ENCODE measurements at places on chromosomes 5 and 9.

DNA sequence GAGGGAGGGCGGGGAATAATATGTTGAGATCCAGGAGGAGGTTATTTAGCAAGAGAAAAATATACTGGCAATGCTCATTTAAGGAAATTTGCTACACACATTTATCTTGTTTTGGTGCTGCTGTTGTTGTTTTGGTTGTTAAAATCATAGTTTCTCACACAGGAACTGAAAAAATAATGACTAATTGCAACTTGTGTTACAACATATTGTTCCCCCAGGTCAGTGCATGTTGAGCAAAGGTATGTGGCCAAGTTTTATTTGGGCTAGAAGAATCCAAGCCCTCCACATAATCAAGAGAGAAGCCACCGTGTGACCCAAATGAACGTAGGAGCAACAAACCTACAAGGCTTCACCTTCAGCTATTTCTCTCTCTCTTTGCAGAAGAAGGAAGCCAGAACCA lies 220.3 kb upstream of the DAPK1 start:
- DNase-seq: no peak

DNA sequence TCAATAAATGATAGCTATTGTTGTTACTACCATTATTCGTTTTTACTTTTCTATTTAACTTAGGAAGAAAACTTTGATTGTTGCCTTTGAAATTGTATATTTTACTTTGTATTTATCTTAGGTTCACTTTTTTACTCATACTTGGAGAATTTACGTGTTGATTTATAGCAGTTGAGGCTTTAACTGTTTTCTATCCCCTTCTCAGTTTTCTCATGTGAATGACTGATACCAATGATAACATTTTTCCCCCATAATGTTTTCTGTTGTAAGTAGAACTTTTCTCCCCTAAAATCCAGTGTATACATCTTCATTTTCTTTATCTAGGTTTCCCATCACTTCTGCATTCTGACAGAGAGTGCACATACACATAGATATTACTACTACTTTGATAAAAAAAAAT lies 54.4 kb downstream of the FSD1L start:
- DNase-seq: no peak

DNA sequence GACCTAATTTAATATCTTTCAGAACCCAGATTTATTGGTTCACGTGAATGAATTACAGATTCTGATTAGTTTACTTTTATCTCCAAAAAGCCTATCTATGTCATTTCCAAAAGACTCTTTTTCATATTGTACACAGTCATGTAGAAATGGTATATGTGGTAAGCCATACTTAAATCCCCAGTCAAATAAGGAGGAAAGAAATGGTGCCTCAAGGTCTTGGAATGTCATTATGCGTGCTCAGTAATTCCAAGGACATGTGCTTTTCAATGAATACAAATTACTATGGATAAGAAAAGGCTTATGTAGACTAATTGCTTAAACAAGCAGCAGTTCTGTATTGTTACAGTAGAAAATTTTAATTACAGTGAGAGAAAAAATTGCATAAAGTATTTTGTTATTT lies 64.1 kb upstream of the TYRP1 start:
- DNase-seq: no peak

GRCh38 chr5:21680196-21680595 lies 1172.9 kb downstream of the CDH12 start:
- no peak for DNase-seq

GRCh38 chr5:6084376-6084775 lies 294.0 kb downstream of the MED10 start:
- no peak for DNase-seq

DNA sequence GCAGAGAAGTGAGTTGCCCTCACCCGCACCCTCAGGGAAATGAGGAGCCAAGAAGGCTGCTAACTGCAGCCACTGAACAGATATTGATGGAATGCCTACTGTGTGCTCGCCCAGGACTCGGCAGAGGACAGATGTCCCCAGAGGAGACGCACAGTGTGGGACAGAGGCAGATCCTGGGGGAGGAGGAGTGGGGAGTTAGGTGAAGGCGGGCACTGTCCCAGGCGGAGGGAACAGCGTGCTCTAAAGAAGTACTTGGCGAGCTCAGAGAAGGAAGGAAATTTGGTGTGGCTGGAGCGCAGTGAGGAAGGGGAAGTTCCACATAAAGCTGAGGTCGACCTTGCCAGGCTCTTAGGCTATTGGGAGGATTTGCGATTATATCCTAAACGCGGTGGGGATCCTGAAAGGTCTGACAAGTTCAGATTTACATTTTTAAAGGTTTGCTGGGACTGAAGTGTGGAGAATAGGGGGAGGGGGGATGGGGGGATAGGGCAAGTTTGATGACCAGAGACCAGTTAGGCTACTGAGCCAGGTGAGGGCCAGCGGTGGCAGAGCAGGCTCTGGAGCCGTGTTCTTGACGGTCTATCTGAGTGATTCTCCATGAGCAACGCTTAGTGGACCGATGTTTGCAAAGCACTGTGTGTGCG lies 23.6 kb upstream of the CERCAM start:
- no peak for DNase-seq

DNA sequence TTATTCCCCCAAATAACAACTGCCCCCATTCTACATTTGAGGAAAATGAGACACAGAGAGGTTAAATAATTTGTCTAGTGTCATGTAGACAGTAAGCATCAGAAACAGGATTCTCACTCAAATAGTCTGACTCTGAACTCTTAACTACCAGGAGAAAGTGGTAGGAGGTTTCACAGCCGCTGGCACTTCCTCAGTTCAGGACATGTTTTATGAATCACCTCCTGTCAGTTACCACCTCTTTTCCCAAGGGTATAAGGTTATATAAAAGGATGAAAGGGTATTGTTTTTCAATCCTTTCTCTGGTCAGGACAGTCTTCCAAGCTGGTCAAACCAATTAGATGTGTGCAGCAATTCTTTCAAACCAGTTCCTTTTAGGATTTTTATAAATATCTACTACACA lies 52.1 kb downstream of the TSSK1B start:
- DNase-seq: no peak

DNA sequence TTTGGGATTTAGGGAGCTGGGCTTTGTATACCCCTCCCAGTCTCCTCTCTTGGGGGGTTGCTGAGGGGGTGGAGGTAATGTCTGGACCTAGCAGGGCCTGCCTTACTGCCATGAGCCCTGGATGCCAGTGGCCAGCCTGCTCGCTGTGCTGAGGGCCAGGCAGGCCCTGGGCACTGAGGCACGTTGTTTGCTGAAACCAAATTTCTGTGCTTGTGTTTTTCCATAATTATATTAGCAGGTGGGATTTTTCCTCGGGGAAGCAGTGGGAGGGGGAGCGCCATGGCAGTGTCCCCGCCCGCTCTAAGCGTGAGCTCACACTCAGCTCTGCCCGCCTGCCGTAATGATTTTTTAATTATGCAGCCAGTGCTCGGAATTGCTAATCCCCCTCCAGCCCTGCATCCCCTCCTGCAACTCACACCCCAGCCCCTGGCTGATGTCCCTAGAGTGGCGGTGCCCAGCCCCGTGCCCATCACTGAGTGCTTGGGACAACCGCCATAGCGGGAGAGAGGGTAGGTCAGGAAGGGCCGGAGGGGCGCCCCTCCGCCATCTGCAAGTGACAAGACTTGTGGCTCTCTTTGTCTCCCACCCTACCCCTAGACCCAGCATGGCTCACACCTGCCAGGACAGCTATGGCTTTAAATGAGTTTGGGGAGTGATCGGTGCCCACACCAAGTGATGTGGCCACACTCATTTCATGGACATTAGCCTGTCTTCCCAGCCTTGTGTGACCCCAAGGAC lies 20.9 kb downstream of the CXXC5 start:
- DNase-seq: no peak

GRCh38 chr5:106489004-106489403 lies 1181.7 kb downstream of the EFNA5 start:
- DNase-seq: no peak

DNA sequence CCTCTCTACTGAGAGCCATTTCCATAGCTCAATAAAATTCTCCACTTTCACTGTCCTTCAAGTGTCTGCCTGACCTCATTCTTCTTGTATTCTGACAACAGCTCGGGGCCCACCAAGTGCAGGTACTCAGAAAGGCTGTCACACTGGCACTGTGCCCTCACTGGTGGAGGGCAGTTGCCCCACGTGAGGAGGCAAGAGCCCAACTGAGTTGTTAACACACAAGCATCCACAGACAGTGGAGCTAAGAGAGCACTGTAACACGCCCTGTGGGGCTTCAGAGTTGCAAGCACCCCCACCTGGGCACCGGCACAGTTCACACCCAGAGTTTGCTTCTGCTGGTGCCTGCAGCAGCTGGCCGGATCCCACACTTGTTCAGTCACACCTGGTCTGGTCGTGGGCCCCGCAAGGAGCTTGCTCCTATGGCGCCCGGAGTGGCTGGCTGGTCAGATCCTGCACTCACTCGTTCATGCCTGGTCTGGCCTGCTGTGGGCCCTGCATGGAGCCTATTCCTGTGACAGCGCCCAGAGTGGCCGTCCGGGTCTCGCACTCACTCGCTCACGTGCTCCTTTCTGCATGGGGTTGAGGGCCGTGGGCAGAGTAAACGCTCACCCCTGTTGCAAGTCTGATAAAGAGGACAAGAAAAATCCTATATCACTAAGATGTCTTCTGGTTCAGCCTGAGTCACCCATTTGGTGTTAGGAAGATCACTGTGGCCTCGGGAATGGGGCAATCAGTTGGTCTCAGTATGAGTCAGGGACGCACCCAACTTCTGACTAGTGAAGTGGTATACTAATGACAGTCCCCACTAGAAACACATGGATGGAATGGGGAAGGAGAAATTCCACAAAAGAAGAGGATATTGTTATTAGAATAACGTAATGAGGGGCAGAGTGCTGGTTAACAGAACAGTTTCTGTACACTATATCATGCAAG lies 87.0 kb upstream of the CCNH start:
- no peak for DNase-seq
